A549 treated with DMSO at 1 μM for 4 hours (cell line): ENCODE measurements at places on chromosomes 6 and 20. TPM values are rescaled to one million over a fixed set of nuclear protein-coding genes. Genes with fewer than 3 reads are reported as not detected.

HEY2 gene
- total RNA-seq: 0.06 to 0.09 TPM (median 0.08 TPM) in 5 replicates

FAM83C gene
- total RNA-seq: 0.02 to 0.06 TPM in 2 of 5 replicates, not detected in the others

SAPCD1 gene
- total RNA-seq: 3.0 to 5.0 TPM (median 3.3 TPM) in 5 replicates

TRIM40 gene
- total RNA-seq: not detected in 5 replicates

ZC3H12D gene
- total RNA-seq: 0.06 to 0.19 TPM (median 0.11 TPM) in 5 replicates

TSPYL1 gene
- 29.0 to 36.3 TPM (median 34.0 TPM) in 5 replicates for total RNA-seq
